ENCODE measurements at places on chromosomes 1 and 21.

GRCh38 chr1:47763591-47764171 is 233.5 kb downstream of the TRABD2B start:
- H3K36me3 ChIP-seq: no peaks in the 10 kb centered on the region
- H3K4me1 ChIP-seq: no peaks in the 10 kb centered on the region
- H3K27ac ChIP-seq: no peak overlapping the region
- no peak for DNase-seq
- H3K4me3 ChIP-seq: no peak overlapping the region

GRCh38 chr1:18332576-18332975 is 148.2 kb upstream of the KLHDC7A start:
- H3K27me3 ChIP-seq: no peaks in the 10 kb centered on the region
- H3K4me3 ChIP-seq: no peak overlapping the region
- no peaks in the 10 kb centered on the region for H3K36me3 ChIP-seq
- no peak for DNase-seq

- no peaks in the 10 kb centered on the region for H3K4me1 ChIP-seq
- DNase-seq: no peak
- H3K27ac ChIP-seq: no peak overlapping the region
- H3K36me3 ChIP-seq: no peaks in the 10 kb centered on the region
- H3K4me3 ChIP-seq: no peak overlapping the region
- H3K27me3 ChIP-seq: no peaks in the 10 kb centered on the region
These were observed 117.5 kb downstream of the TGFB2 start for GRCh38 chr1:218462587-218462986.

DNA sequence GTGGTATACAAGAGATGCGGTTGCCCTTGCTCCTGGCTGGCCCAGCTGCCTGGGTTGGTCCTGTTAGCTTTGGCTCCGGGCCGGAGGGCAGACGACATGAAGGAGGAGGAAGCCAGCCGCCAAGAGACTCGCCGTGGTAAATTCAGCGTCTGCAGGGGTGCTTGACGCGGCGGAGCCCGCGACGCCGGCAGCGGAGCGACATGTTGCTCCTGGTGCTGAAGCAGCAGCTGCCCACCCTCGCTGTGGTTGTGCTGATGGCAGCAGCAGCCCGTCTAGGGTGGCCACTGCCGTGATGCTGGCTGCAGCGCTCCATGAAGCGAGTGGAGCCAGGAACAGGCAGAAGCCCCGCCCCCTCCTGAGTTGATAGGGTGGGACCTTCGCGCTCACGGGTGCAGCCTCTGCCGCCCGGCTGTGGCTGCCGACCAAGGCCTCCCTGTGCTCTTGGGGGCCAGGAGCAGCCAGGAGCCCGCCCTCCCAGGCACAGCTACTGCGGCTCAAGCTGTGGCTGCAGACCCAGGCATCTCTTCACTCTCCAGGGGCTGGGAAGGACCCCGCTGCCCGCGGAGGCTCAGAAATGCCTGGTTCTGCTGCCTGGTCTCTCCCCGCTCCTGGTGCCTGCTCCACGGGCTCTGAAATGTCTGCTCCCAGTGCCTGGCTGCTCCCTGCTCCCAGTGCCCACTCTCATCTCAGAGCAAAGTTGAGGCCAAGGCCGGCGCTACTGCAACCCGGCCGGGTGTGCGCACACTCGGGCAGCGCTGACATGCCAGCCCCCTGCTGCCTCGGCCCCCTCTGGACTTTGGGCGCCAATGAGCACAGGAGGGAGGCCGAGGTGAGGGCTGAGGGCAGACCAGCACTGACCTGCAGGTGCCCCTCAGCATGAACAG is 4.4 kb upstream of the ZNF692 start:
- H3K36me3 ChIP-seq: no peaks in the 10 kb centered on the region
- H3K27me3 ChIP-seq: no peaks in the 10 kb centered on the region
- peaks cover 29% of the 10 kb centered on the region for H3K4me1 ChIP-seq

DNA sequence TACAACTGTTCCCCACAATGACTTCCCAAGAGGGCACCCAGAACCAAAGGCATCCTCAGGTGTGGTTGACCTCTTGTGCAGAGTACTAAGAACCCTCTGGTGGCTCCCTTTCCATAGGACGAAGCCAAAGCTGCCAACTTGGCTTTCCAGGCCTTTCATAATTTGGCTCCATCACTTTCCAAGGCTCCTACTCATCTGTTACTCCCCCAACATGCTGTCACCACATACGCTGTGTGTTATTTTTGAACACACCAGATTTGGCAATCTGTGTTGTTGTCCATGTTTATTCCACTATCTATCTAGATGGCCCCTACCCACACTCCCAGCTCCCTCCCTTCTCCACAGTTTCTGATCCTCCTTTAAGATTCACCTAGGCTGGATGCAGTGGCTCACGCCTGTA is 10.2 kb upstream of the NKAIN1 start:
- no peaks in the 10 kb centered on the region for H3K36me3 ChIP-seq
- H3K27ac ChIP-seq: no peak overlapping the region
- H3K4me3 ChIP-seq: no peak overlapping the region
- H3K27me3 ChIP-seq: no peaks in the 10 kb centered on the region

GRCh38 chr1:30194046-30194619 is 529.3 kb downstream of the MATN1 start:
- H3K27me3 ChIP-seq: no peaks in the 10 kb centered on the region
- peaks cover 5% of the 10 kb centered on the region for H3K4me1 ChIP-seq
- H3K36me3 ChIP-seq: no peaks in the 10 kb centered on the region
- no peak for DNase-seq
- H3K27ac ChIP-seq: no peak overlapping the region
- H3K4me3 ChIP-seq: no peak overlapping the region

DNA sequence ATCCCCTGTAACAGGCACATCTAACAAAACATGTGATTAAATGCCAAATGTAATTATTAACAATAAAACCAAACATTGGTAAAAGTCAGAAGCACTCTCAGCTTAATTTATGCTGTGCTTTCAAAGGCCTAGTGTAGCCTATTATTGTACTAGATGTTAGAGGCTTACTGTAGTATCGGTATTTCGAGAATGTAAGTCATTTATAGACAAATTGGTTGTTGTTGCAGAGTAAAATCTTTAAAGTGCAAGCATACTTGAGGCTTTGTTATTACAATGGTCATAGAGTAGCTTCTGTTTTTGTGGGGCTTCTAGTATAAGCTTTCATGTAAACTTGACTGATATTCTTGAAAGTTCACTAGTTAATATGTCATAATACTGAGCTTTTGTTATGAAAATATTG is 965.8 kb downstream of the PLA2G4A start:
- H3K27me3 ChIP-seq: no peaks in the 10 kb centered on the region
- no peaks in the 10 kb centered on the region for H3K4me1 ChIP-seq
- H3K27ac ChIP-seq: no peak overlapping the region
- H3K36me3 ChIP-seq: no peaks in the 10 kb centered on the region
- H3K4me3 ChIP-seq: no peak overlapping the region
- no peak for DNase-seq

DNA sequence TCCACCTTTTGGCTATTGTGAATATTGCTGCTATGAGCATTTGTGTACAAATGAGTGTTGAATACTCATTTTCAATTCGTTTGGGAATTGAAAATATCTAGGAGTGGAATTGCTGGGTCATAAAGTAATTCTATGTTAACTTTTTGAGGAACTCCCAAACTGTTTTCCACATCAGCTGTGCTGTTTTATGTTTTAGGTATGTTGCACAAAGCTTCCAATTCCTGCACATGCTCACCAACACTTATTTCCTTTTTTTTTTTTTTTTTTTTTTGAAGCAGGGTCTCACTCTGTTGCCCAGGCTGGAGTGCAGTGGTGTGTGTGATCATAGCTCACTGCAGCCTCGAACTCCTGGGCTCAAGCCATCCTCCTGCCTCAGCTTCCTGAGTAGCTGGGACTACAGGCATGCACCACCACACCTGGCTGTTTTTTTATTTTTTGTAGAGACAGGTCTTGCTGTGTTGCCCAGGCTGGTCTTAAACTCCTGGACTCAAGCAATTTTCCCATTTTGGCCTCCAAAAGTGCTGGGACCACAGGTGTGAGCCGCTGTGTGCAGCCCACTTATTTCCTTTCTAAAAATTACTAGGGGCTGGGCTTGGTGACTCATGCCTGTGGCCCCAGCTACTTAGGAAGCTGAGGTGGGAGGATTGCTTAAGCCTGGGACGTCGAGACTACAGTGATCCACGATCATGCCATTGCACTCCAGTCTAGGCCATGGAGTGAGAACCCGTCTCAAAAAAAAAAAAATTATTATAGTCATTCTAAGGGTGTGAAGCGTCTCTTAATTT is 33.4 kb downstream of the TMCC2 start:
- H3K27me3 ChIP-seq: no peaks in the 10 kb centered on the region
- H3K27ac ChIP-seq: no peak overlapping the region
- no peaks in the 10 kb centered on the region for H3K4me1 ChIP-seq
- no peak overlapping the region for H3K4me3 ChIP-seq
- DNase-seq: no peak
- no peaks in the 10 kb centered on the region for H3K36me3 ChIP-seq

GRCh38 chr1:29473161-29473855 is 237.0 kb downstream of the PTPRU start:
- H3K4me3 ChIP-seq: no peak overlapping the region
- H3K36me3 ChIP-seq: no peaks in the 10 kb centered on the region
- DNase-seq: no peak
- H3K27me3 ChIP-seq: peaks cover 8% of the 10 kb centered on the region
- no peaks in the 10 kb centered on the region for H3K4me1 ChIP-seq

- H3K4me1 ChIP-seq: peaks cover 5% of the 10 kb centered on the region
- no peak for DNase-seq
- H3K4me3 ChIP-seq: no peak overlapping the region
These were observed 197.5 kb upstream of the JUN start for GRCh38 chr1:58981392-58981791.

Data from CD4-positive, CD25-positive, alpha-beta regulatory T cell (primary cell).